ENCODE measurements at places on chromosomes 1 and 21. TPM values are rescaled to one million over a fixed set of nuclear protein-coding genes. Genes with fewer than 3 reads are reported as not detected.

ATP1A4 gene
- total RNA-seq, result not detected

THRAP3 gene
- total RNA-seq, result 115 TPM

DNA sequence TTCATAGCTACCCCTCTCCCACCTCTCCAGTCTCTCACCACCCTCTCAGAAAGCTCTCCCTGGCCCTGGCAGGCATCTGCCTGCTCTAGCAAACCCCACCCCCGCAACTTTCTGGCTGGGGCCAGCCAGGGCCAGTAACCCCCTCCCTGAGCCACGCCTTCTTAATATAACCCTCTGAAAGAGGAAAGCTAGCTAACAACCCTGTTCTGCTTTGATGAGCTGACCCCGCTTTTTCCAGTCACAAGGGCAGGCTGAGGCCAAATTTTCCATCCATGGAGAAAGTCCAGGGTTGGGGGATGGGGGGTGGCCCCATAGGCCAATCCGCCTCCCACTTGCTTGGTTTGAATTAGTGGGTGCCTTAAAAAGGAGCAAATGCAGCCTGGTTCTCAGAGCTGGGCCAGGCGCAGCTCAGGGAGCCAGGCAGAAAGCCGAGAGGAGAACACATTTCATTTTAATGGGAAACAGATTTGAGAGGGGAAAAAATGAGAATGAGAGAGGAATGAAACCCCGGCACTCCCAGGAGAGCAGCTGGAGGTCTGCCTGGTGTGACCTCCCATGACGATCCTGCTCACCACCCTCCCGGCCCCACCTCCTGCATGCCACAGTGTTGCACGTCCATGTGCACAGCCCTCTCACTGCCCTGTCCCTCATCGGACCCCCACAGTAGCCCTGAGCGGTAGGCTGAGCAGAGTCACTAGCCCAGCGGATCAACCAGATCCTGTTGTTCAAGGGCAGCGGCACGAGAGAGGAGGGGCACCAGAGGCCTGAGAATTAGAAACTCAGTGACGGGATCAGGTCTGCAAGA lies 62.3 kb downstream of the OPTC start:
- no peak for DNase-seq

DNA sequence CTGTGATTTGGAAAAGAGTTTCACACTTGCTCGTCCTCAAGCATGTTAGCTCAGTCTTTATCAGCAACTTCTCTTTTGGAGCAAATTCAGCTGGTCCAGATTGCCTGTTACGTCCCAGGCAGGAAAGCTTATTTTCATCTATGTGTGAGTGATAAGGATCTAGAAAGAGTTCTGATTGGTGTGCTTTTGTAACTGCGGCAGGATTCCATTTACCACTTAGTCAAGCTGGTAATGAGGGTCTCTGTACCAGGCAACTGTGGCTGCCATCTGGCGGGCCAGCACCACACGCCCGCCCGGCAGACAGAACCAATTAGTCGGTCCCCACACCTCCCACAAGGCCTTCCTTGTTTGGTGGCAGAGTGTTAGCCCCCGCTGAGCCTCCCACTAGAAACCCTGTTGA lies 21.0 kb downstream of the C1orf87 start:
- no peak for DNase-seq

DNA sequence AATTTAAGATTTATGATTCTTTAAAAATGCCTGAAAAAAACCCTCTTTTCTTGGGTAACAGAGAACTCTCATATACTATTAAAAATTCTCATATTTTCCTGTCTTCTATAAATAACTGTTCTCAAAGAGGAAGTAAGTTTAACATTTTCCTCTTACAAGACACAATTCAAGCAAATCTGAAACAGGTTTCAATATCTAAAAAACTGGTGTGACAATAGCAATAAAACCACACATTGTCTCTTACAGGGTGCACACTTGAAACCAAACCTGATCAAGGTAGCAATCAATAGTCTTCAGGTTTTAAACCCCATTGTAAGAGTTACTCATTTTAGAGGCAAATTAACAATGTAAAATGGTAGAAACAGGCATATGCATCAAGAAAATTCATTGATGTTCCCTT lies 28.0 kb downstream of the FUBP1 start:
- DNase-seq, result no peak

GRCh38 chr1:201678264-201679101 lies 139.6 kb downstream of the NAV1 start:
- DNase-seq, result no peak

DNA sequence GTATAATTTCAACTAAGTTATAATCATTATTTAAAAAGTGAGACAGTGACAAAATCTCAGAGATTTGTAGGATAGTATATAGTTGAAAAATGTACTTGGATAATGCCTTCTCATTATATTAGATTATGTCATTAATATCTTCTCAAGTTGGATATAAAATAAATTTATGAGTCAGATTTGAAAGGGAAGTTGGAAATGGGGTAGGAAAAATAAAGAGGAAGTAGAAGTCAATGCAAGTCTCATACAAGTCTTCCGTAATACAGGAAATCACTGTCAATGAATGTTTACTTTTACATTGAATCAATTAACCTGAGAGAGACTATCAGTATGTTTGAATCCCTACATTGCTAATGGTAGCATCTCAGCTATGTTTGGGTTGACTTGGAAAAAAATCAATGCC lies 16.2 kb upstream of the RNPC3 start:
- no peak for DNase-seq

GRCh38 chr1:231272880-231273279 lies 31.9 kb downstream of the GNPAT start:
- peak; percentile 93 for DNase-seq

DNA sequence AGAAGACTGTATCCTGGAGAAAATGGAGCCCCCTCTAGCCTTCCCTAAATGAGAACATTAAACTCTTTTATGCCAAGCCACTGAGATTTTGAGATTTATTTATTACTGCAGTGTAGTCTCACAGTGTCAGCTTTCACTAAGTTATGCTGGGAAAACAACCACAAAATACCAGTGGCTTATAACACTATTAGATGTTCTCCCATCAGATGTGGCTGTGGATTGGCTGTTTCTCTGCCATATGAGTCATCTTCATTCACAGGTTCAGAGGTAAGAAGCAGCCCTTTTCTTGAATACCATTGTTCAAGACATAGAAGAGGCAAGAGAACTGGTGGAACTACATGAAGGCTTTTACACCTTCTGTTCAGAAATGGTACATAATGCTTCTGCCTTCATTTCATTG lies 32.1 kb upstream of the ST6GALNAC5 start:
- DNase-seq, result no peak
